ENCODE measurements at places on chromosomes 13 and 19. TPM values are rescaled to one million over a fixed set of nuclear protein-coding genes. Genes with fewer than 3 reads are reported as not detected.

CEACAM16 gene
- polyA plus RNA-seq: not detected

- no peak for DNase-seq
These were observed 50.2 kb downstream of the FLT3 start for GRCh38 chr13:28049880-28050875.

GRCh38 chr13:73778242-73778864, 355.9 kb downstream of the KLF12 start:
- DNase-seq: no peak

DNA sequence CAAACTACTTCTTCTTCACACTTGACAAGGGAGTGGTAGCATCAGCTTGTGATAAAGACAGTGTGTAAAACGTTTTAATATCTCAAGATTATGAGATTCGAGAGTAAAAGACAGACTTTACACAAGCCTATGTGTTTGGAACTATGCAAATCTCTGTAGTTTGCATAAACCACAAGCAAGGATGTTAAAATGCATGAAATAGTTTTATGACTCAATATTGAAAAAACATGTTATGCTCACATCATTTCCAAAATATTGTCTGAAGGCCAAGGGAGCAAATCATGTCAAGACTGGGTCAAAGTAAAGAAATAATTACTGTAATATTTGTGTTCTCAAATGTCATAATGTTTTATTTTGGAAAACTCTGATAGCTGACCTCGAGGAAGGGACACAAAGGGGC, 316.8 kb upstream of the KLF12 start:
- no peak for DNase-seq

- DNase-seq: no peak
These were observed 722.2 kb upstream of the PCDH20 start for GRCh38 chr13:62137629-62138405.
